Ecto neural progenitor cell (in vitro differentiated cells): ENCODE measurements at places on chromosomes 2 and 18.

- no peak for DNase-seq
Measured at GRCh38 chr2:147495734-147496133, 349.1 kb upstream of the ACVR2A start.

GRCh38 chr18:5455674-5456073 is 88.1 kb downstream of the EPB41L3 start:
- no peak for DNase-seq

DNA sequence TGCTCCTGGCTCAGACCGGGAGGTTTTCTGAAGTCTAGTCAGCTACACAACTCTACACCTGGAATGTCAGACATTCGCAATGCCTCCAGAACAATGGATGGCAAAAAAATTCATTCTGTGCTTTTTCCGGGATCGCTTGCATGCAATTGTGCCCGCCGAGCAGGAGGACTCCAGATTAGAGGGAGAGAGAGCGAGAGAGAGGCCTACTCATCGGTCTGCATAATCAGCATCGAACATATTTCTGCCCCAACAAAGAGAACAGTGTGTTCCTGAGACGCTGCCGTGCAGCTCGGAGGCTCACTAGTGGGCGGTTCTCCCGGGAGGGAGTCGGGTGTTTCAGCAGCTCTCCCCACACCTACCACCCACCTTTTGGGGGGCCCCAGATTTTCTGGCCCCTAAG is 117.1 kb downstream of the KLHL29 start:
- no peak for DNase-seq

GRCh38 chr2:120367649-120368048 is 21.7 kb downstream of the INHBB start:
- no peak for DNase-seq

DNA sequence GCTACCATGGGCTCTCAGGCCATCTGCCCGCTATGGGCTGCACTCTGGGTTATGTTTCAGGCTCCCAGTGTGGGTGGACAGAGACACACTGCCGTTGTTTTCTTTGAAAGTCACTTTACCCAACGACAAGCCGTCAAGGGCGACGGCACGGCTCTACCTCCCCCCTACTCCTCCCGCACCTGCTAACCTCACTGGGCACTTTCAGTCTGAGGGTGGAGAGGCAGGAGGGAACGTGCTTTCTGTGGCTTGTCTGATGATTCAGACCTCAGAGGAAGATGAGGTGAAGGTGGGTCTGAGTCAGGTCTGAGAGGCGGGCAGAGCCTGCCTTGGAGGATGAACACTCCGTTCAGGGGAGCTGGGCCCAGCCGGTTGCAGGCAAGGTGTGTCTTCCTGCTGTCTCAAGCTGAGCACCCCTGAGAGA is 147.6 kb upstream of the HDAC4 start:
- no peak for DNase-seq

DNA sequence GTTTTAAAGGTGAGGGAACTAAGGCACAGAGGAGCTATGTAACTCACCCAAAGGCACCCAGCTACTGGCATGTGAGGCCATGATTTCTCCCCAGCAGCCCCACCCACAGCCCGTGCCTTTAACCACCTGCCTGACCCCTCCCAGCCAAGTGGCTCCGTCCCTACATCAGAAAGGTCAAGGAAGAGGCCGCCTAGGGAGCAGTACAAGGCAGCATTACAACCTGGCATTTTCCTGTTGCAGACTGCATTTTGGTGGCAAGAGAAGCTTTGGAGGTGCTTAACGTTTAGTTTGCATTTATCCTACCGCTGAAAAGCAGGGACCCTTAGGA is 17.5 kb downstream of the STEAP3 start:
- DNase-seq = no peak

DNA sequence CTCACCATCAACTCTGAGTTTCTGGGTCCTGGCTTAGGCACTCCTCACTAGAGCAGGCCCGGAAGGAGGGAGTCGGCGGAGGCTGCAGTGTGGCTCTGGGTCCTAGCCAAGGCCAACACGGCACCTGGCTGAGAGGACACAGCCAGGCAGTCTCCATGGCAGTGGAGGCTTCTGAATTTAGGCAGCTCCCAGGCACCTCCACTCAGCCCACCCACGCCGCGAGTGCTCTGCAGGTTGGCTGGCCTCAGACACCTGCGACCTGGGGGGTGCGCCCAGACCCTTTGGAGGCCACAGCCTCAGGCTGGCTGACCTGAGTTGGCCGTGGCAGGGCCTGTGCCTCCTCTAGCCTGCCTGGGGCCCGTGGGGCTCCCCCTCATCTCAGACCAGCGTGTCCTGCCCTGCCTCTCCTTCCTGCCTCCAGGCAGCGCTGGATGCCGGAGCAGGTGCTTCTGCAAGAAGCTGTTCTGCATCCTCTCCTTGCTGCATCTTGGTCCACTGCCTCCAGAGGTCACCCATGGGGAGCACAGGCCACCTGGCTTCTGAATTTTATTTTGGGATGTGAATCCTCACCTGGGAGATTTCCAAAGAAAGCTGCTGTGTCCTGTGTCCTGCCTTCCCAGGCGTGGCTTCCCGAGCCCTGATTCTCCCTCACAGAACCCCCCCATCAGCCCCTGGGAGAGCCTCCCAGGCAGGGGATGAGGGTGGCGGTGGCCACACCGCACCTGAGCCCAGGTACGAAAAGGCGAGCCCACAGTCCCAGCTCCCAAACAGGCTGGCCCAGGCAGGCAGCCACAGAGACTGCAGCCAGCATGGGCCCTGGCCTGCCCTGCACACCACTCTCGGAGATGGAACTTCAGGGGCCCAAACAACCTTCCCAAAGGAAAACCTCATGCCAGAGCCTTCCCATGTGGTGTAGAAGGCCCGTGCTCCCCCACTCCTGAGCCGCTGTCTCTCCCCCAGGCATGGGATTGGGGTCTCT is 23.4 kb downstream of the AQP12A start:
- no peak for DNase-seq

DNA sequence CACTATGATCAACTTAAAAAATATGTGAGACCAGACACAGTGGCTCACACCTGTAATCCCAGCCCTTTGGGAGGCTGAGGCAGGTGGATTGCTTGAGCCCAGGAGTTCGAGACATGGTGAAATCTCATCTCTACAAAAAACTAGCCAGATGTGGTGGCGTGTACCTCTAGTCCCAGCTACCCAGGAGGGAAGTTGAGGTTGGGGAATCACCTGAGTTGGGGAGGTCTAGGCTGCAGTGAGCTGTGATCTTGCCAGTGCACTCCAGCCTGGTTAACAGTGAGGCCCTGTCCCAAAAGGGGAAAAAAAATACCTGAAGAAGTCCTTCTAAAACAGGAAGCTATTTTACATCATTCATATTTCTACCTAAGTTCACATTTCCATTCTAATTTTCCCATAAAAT is 144.0 kb downstream of the EML6 start:
- DNase-seq = no peak

DNA sequence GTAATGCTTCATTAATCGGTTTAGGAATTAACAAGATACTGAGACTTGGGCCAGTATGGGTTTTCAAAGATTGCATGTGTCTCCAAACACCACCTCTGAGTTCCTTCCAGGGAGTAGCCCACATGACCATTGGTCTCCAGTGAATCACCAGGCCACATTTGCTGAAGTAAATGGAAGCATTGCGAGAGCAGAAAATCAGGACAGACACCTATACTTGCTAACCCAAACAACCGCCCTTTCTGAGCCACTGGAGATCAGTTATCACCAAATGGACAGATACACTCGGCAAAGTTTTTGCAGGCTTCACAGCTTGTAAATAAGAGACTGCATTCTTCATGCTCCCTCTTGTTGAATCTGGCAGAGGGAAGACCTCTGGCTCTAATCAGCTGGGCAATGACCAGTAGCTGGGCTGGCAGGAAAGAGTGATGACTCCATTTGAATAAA is 40.9 kb downstream of the GATA6 start:
- DNase-seq = no peak

DNA sequence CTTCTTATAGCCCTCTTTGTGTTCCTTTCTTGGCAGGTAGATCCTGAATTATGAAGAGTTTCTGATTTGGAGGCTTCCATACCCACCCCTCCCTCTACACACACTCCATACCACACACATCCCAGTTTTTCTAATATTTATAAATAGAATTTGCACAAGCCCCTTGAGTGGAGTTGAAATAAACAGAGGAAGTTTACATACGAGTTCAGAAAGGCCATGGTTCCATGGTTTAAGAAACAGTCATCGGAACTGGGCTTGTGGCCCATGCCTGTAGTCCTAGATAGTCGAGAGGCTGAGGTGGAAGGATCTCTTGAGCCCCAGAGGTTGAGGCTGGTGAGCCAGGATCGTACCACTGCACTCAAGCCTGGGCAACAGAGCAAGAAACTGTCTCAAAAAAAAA is 62.7 kb upstream of the TANC1 start:
- no peak for DNase-seq

GRCh38 chr2:108409768-108410167 is 32.0 kb downstream of the SULT1C4 start:
- DNase-seq = no peak

- no peak for DNase-seq
Measured at GRCh38 chr18:678482-679182, 21.2 kb downstream of the TYMS start.

- DNase-seq = no peak
Measured at GRCh38 chr2:142865924-142866323, 11.5 kb upstream of the KYNU start.

DNA sequence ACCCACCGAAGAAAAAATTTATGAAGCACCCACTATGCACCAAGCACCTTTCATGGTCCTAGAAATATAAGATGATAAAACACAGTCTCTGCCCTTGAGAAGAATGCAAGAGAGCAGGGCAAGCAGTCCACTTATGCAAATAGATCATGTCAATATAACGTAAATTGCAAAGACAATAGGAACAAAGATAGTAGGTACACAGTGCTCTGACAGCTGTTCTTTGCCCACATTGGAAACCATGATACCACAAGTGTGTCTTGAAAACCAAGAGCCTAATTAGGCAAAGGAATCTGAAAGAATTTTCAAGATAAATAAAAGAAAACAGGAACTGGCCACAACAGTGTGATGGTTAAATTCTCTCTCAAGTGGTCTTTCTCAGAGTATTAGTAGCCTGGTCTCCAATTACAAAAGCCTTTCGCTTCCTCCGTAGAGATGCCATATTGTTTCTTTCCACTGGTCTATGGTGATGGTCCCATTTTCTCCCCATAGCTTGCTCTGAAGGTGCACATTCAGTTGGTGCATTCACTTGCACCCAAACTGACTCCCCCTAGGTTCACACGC is 108.5 kb downstream of the VWC2L start:
- DNase-seq = no peak

DNA sequence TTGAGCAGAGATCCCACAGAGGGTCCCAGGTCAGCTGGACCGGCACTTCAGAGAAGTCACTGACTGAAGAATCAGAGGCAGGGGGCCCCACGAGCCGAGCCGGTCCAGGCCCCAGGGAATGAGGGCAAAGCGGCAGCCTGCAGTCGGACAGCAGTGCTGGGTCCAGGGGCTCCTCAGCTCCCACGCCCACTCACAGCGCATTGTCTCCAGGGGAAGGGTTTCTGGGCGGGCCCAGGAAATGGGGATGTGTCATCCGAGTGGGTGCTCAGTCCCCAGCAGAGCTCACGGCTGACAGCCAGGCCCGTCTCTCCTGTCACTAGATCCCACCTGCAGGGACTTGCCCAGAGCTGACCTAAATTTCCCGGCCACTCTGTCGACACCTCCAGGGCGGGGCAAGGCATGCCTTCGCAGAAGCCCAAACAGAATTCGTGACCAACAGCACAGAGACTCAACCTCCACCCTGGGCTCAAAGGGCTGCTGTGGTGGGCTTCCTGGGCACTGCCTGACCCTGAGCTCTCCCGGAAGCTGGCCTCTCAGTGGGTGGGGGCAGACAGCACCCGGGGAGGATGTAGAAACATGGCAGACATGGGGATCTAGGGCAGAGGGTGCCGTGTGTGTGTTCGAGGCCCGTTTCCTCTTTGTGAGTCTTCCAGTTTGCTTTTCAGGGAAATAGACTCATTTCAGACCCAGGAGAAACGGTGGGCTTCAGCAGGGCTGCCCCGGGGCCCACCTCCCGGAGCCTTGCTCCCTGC is 42.1 kb upstream of the TAF1B start:
- DNase-seq = peak; percentile 51

GRCh38 chr18:3389977-3390376 is 60.0 kb upstream of the TGIF1 start:
- no peak for DNase-seq

GRCh38 chr18:10726198-10727068 is 200.6 kb downstream of the NAPG start:
- no peak for DNase-seq

- DNase-seq = no peak
Measured at GRCh38 chr2:46167406-46167805, 129.8 kb upstream of the EPAS1 start.

DNA sequence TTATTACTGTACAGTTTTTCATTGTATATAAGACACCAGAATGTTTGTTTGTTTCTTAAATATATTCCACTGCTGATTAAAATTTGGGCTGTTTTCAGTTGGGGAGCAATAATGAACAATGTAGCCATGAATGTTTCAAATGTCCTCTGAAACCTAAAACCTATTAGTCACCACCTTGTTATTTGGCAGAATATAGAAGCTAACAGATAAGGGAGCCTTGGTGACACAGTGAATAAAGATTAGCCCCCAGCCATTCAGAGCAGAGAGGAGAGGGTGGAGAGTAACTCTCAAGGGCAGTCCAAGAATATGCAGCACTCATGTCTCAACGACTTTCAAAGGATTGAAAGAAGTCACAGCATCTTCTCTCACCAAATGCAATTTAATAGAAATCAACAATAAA is 43.1 kb upstream of the ATP8B1 start:
- no peak for DNase-seq

DNA sequence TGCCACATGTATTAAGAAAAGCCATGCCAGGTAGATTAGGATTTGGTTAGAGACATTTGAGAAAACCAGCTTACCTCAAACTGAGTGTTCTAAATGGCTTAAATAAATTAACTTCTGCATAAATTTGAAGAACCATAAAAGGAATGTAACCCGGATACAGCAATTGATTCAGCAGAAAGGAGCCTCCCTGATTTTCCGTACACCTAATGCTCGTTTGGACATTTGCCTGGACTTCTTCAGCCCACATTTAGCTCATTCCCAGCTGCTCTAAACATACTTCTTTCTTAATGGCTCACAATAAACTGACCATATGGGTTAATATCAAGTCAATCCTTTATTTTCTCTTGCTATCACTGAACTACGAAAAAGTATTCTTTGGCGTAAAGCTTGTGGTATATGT is 392.4 kb downstream of the ZNF516 start:
- no peak for DNase-seq

DNA sequence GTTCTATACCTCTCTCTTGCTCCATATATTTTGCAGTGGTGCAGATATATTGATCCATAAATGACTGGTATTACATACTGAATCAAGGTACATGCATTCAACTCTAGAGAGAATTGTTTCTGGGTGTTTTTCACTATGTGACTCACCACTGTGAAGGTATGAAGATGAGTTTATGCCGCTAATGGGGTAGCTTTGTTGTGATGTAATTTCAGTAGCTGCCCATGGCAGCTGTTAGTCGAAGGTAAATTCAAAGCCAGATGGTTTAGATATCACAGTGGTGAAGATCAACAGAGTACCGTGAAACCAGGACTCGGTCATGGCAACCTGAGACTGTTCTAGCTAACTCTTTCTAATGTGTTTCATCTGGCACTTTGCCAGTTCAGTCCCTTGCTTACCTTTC is 50.4 kb downstream of the PKP4 start:
- DNase-seq = no peak
